ENCODE measurements at places on chromosomes 11 and 22.

GRCh38 chr11:68128682-68129327, 7.6 kb upstream of the CHKA start:
- DNase-seq = no peak

GRCh38 chr11:129376658-129377341, 1.2 kb downstream of the BARX2 start:
- no peak for DNase-seq

- no peak for DNase-seq
Observed at GRCh38 chr11:131717616-131718015, 347.2 kb downstream of the NTM start.

- DNase-seq = no peak
Observed at GRCh38 chr11:3104961-3105790, 48.0 kb upstream of the CARS1 start.

DNA sequence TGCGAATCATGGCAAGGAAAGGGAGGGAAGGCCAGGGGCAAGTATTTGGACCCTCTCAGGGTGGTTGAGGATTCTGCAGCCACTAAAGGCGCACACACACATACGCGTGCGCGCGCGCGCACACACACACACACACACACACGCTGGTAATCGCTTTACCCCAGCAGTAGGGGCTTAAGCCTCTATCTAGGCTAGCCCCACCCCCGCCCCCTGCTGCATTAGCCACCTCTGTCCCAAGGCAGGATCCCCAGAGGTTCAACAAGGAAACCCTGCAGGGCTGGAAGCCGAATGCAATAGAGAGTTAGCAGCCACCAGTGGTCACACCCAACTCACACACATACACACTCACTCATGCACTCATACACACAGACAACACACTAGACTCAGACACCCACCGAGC, 28.6 kb upstream of the ELFN2 start:
- peak; percentile 47 for DNase-seq

DNA sequence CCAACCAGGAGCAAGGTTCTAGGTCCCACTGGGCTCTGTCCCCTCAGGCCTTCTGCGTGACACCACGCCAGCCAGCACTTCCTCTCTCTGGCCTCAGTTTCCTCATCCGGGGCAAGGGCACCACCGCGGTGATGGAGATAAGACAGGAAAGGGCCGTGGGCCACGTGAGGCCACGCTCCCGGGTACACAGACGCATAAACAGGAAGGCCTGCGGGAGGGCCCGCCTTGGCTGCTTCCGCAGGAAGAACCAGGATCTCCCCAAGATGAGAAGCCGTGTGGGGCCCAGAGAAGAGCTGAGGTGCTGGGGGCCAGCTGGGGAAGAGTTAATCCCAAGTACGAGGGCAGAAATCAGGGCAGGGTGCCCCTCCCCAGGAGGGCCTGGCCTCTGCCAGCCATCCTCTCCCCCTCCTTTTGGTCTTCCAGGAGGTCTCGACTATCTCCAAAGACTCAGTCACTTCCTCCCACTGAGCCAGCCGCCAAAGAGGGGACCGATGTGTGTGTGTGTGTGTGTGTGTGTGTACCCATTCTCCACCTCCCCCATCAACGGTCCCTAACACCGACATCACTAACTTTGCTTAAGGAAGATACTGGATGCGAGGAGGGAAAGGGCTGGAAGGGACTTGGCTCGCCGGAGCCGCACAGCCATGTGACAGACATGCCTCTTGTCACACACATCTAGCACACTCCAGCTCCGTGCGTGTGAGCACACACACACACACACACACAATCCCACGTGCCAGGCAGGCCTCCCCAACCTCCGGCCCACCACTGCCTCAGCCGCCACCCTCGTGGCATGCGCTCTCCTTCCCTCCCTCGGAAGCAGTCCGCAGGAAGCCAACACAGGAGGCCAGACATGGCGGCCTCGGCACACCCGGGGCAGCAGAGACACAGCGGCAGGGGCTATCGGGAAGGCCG, 1.4 kb downstream of the MFNG start:
- no peak for DNase-seq
